H7 (cell line): ENCODE measurements at places on chromosomes 4 and X. TPM values are rescaled to one million over a fixed set of nuclear protein-coding genes. Genes with fewer than 3 reads are reported as not detected.

DNA sequence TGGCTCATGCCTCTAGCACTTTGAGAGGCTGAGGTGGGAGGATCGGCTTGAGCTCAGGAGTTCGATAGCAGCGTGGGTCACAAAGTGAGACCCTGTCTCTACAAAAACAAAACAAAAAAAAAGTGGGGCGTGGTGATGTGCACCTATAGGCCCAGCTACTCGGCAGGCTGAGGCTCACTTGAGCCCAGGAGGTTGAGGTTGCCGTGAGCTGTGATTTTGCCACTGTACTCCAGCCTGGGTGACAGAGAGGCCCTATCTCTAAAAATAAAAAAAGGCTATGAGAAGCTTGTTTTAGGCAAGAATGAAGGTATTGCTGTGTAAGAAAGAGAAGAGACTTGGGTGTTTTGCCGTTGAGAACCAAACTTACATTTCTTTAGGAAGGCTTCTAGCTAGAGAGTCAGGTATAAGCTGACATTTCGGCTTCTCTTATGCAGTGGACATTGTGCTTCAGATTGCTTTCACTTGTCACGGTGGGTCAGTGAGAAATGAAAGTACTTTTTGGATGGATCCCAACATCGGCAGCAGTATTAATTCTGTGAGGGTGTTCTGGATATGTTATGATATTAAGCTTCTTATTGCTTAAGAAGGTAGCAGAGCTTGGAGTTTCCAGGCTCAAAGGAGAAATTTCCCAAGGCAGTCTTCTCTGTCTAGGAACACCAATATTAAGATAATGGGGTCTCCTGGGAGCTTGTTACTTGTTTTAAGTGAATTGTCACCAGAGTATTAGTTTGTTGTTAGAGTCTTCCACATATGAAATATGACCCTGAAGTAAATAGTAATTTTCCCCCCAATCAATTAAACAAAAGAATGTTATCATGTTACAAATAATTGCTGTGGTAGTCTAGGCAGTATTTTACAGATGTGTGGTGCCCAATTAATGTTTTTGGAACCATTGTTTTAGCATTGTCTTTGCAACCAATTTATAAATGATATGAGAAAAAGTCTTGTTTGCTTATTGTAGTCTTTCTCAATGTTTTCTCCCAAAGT is 17.6 kb downstream of the TMEM131L start:
- DNase-seq, result no peak

GRCh38 chrX:10949541-10949940 is 161.6 kb upstream of the HCCS start:
- no peak for DNase-seq

- DNase-seq, result no peak
These were observed 1579.3 kb downstream of the C4orf33 start for GRCh38 chr4:130675266-130675665.

GRCh38 chr4:23979534-23979933 is 89.7 kb upstream of the PPARGC1A start:
- peak; percentile 18 for DNase-seq

GRCh38 chr4:10741961-10742699 is 57.6 kb upstream of the CLNK start:
- DNase-seq, result no peak

- DNase-seq, result peak; percentile 65
These were observed 25.2 kb downstream of the ARX start for GRCh38 chrX:24990535-24990934.

- DNase-seq, result no peak
These were observed 369.4 kb downstream of the GASK1B start for GRCh38 chr4:157803421-157803820.

DNA sequence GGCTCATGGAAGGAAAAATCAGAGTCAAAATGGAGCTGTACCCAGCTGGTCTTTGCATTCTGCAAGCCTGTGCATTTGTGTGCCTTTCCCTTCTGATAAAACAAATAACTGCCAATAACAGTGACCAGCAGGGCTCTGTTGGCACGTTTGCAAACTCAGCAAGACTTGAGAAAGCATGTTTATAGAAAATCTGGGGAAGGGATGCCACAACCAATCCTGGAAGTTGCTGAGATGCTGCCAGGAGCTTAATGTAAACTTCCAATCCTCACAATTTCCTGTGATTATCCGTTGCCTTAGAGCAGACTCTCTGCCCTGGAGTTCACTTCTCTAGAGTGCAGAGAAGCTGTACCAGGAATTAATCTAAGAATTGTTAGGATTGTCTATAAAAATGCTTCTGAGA is 6.9 kb upstream of the ANXA3 start:
- DNase-seq, result no peak

- DNase-seq, result no peak
These were observed 14.3 kb downstream of the H2BW1 start for GRCh38 chrX:103999234-103999633.

GRCh38 chr4:120995266-120996010 is 72.9 kb upstream of the PRDM5 start:
- DNase-seq, result no peak

DNA sequence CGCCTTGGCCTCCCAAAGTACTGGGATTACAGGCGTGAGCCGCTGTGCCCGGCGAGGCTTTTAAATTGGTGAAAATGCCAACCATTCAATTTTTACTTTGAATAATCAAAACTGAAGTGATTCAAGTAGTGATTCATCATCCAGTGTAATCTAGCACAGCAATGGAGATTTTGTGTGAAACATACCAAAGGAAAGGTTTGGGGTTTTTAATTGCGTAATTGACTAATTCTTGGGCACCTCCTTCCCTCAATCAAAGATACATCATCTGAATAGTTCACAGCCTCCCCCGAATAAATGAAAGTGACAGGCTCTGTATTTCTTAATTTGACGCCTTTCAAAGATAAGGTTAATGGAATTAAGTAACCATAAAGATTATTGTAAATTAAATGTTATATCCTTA is 69.0 kb downstream of the DMD start:
- no peak for DNase-seq

DNA sequence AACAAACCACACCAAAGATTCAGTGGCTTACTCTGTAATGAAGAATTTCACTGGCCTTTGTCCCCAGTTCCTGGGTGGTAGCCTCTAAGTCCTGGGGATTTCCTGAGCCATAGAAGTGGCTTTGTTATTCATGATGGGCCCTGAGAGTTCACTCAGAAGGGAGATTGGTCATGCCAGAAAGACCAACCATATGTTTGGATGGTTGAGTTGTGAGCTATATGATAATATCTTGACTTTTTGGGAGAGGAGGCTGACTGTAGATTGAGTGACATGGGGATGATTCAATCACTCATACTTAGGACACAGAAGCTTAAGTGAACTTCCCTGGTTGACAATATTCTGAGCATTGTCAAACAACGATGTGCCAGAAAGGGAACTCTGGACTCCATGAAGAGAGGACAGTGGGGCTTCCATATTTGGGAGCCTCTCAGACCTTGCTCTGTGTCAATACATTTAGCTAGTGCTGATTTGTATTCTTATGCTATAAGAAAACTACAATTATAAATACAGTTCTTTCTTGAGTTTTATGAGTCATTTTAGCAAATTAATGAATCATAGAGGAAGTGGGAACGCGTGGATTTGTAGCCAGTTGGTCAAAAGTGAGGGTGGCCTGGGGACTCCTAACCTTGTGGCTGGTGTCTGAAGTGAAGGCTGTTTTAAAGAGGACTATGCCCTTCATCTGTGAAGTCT is 392.0 kb downstream of the GBA3 start:
- DNase-seq, result no peak

GRCh38 chrX:153993079-153993478 is 20.5 kb downstream of the TMEM187 start:
- no peak for DNase-seq

DNA sequence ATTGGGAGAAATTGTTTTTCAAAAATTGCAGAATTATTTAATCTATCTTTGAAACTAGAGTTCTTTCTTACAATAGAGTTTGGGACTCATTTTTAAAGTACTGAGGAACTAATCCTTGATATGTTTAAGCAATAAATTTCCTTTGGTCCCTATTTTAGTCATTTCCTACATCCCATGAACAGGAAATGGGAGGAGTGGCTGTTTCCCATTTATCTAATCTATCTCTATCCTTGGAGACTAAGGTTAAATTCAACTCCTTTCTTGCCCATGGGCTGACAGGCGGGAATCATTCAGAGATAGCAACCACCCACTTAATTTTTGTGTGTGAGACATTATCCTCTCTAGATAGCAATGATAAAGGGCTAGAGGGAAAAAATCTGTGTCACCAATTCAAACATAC is 131.6 kb upstream of the EMCN start:
- DNase-seq, result no peak

The SLC9A7 gene
- total RNA-seq, result 31.1 and 38.6 TPM in 2 replicates

The ADGRL3 gene
- 6.8 and 15.7 TPM in 2 replicates for total RNA-seq

The WDFY3 gene
- total RNA-seq, result 19.5 and 39.4 TPM in 2 replicates

The MAGED4B gene
- total RNA-seq, result 5.1 and 25.0 TPM in 2 replicates

The CPLX1 gene
- total RNA-seq, result 0.15 and 0.62 TPM in 2 replicates
